ENCODE measurements at places on chromosomes 5 and 9.
A peak's percentile ranks its signal among the peaks of the same experiment; 100 is the strongest.

- DNase-seq, result no peak
These were observed 595 bp upstream of the BTNL9 start for GRCh38 chr5:181039471-181039870.

GRCh38 chr9:87714819-87715218 lies 11.1 kb upstream of the CTSL start:
- DNase-seq, result no peak

DNA sequence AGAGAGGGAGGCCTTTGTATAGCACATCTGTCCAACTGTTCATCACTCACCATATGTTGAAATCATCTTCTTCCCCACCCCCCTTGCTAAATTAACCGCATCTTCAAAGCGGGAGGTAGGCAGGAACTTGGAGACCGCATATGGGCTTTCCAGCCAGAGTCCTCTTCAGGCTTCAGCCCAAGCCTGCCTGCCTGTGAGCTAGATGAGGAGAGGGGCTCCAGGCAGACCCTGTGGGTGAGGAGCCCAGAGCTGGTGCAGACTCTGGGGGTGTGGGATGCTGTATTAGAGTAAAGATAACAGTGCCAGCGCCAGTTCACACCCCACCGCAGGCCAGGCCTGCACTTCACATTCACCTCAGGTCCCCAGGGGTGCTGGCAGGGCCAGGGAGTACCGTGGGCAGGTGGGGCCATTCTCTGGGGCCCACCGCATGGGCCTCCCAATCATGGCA lies 16.2 kb downstream of the PRRC2B start:
- DNase-seq, result peak; percentile 40

DNA sequence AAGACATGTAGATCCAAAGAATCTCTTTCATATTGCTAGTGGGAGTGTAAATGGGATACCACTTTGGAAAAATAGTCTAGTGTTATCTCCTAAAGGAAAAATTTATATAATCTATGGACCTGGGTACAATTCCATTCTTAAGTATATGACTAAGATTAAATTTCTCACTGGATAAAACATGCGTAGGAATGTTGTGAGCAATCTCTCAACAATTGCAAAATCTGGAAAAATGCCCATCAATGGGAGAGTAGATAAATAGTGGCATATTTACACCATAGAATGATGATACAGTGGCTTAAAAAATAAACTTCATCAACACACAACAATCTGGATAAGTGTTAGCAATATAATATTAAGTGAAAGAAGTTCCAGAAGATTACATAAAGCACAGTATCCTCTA lies 469.5 kb downstream of the MAN2A1 start:
- no peak for DNase-seq

- no peak for DNase-seq
These were observed 22.6 kb downstream of the PLAC8L1 start for GRCh38 chr5:146082798-146083197.

Measured in activated T-cell treated with anti-CD3 and anti-CD28 coated beads, Interleukin-2, amount 50 U/mL, for 72 hours (primary cell).